Cardiac muscle cell (in vitro differentiated cells and primary cell): ENCODE measurements at places on chromosomes 16 and 17.

DNA sequence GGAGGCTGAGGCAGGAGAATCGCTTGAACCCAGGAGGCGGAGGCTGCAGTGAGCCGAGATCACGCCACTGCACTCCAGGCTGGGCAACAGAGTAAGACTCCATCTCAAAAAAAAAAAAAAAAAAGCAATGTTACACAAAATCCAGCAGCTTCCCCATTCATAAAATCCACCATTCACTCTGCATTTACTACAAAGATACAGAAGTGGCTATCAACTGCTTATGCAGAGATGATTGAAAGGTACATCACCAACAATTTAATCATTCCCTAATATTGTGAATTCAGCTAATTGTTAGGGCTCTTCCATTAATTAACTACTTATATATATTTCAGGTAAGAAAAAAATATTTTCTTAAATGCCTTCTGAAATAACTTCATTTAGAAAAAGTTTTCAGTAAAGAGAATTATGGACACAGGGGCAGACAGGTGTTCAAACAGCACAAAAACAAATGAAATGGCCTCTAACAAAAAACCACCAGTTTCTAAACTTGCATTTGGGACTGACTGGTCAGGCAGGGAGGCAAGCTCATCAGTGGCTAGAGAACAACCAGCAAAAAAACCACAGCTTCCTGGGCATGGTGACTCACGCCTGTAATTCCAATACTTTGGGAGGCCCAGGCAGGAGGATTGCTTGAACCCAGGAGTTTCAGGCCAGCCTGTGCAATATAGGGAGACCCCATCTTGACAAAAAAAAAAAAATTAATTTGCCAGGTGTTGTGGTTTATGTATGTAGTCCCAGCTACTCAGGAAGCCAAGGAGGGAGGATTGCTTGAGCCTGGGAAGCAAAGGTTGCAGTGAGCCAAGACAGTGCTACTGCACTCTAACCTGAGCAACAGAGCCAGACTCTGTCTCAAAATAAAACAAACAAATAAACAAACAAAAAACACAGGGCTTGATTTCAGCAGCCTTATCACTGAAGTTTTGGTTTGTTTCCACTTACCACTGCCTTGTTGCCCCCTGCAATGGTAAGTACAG lies 26.3 kb downstream of the ERN1 start:
- no peak for DNase-seq

DNA sequence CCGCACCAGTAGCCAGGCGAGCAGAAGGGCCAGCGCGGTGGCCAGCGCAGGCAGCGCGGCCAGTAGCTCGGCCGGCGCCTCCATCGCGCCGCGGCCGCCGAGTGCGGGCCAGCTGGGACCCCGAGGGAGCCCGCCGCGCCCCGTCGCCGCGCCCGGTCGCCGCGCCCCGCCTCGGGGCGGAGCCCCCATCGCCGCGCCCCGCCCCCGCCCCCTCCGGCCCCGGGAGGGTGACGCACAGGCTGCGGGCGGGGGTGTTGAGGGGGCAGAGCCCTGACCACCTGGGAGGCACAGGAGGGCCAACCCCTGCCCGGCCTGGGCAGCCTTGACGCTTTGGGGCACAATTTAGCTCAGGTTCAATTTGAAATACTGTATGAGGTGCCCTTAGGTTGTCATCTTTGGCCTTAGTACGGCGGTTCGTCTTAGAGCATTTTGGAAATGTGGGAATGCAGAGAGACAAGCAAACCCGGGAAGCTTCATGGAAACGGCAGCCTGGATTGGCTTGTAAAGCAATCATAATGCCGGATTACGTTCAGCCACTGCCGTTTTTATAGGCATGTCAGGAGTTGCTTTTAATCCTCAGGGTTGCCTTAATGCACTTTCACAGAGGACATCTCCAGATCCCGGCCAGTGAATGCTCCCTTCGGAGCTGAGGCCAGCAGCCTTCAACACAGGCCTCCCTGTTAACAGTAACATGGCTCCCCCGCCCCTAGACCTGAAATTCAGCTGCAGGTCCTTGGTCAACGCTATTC lies at the start of gene MXRA7:
TSS of gene MXRA7 (minus strand) at position 103 of the 749 bp plus-strand sequence. CDS start at position 84, 19 bp downstream.
- peak; percentile 77 for DNase-seq

DNA sequence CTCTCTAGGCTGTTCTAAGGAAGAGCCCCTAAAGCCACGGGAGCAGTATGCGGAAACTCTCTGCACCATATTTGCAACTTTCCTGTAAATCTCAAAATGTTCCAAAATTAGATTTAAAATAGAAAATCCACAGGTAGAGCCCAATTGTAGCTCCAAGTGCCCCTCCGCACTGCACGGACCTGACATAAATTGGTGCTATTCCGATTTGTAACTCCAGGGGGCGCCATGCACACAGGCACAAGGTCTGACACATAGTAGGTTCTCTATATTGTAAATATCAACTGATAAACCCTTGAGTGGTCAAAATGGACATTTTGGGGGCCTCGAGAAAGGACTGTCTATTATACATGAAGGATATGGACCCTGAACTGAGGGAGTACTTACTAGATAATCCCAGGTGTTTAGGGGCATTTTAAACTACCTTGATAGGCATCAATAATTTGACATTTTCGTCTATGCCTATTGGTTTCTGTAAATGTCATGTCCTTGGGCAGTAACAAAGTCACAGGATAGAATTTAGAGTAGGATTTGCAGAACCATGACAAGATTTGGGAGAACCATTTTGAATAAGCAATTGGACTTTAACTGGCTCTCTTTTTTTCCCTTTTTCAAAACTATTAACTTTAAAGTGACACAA lies 36.6 kb upstream of the TMEM132E start:
- DNase-seq = peak; percentile 46

GRCh38 chr16:58814348-58814801 lies 80.3 kb upstream of the GOT2 start:
- peak; percentile 75 for DNase-seq

DNA sequence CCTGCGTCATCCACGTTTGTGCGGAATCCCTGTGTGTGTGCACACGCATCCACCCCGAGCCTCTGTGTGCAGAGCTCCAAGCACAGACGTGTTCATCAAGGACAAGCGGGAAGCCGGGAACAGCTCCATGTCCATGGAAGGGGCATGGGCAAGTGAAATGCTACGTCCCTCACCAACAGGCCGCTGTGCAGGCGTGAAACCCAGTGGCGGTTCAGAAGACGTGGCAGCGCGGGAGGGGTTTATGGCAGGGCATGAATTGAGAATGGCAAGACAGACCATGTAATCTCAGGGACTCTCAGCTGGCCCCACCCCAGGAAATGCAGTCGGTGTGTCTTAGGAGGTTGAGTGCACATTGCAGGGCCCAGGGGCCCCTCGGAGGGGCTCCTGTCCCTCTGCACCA lies 52.7 kb downstream of the TBC1D16 start:
- DNase-seq = no peak

DNA sequence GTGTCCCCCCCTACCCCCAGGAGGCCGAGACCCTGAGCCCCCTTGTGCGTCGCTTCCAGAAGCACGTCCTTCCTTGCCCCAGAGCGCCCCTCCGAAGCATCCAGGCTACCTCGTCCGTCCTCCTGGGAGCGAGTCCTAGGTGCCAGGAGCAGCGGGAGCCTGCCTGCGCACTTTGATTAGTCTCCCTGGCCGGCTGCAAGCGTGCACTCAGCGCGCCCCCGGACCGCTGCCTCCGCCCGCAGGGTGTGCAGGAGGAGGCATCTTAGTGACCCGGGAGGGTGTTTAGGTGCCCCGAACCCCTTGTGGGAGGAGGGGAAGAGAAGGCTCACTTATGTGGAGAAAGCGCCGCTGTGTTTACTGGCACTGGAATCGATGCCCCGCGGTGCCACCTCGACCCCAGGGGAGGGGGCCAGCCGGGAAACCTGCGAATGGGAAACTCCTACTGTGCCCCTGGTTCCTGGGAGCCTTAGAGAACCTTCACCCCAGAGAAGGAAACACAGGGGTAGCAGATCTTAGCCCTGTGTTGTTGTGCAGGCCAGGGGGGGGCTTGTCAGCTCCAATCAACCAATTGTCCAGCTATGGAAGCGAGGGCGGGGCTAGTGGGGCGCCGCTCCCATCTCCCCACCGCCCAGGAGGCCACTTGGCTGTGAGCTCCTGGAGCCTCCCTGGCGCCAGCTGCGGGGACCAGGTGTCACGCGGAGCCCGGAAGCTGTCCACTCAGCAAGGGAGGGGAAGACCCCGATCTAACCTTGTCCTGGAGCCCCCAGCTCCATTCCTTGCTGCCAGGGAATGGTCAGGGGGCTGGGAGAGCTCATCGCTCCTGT lies 922.8 kb upstream of the EEF2KMT start:
- peak; percentile 4 for DNase-seq

DNA sequence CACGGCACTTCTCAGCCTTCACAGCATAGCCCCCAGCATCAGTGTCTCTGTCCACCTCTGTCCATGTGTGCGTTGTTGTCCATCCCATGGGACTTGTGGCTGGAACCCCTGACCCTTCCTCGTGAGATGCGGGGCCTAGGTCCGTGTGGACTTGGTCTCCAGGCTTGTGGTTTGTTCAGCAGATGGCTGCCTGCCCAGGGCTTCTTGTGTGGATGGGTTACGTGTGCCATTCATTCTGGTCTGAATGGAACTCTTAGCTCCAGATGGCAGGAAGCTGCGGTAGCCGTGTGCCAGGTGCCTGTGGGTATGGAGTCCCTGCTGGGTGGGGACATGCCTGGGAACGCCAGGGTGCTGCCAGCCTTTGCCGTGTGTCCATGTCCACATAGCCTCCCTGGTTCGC lies 31.7 kb upstream of the NUDT16L1 start:
- DNase-seq = no peak

- DNase-seq = no peak
These were observed 170.3 kb downstream of the CHD9 start for GRCh38 chr16:53224951-53225533.

DNA sequence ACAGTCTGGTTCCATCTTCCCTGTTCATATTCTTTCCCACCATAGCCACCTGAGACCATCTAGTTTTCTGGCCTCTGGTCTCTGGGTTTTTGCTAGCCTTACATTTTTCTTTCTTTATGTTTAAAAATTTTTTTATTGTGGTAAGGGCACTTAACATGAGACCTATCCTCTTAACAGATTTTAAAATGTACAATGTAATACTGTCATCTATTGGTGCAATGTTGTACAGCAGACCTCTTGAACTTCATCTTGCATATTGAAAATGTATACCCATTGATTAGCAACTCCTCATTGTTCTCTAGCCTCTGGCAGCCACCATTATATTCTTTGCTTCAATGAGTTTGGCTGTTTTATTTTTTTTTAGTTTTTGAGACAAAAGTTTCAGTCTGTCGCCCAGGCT lies 39.2 kb downstream of the ITGAM start:
- DNase-seq = peak; percentile 4

- DNase-seq = no peak
These were observed 76.8 kb downstream of the AIPL1 start for GRCh38 chr17:6358131-6358530.

- DNase-seq = no peak
These were observed 4.7 kb upstream of the CDT1 start for GRCh38 chr16:88798772-88799455.

DNA sequence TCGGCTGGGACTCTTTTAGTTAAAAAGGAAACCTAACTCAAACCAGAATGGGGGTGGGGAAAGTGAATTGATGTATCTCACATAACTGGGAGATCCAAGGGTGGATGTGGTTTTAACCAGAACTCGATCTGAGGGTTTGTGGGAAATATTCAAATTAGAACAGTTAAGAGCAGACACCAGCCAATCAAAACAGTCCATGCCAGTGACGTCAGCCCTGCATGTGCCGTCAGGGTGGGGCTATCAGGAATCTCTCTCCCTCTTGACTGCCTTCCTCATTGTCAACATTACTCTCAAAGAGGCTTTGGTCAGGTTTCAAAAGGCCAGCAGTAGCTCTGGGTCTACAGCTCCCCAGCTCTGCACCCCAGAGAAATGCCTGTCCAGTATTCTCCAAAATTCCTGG lies 94.2 kb upstream of the HSBP1 start:
- no peak for DNase-seq

DNA sequence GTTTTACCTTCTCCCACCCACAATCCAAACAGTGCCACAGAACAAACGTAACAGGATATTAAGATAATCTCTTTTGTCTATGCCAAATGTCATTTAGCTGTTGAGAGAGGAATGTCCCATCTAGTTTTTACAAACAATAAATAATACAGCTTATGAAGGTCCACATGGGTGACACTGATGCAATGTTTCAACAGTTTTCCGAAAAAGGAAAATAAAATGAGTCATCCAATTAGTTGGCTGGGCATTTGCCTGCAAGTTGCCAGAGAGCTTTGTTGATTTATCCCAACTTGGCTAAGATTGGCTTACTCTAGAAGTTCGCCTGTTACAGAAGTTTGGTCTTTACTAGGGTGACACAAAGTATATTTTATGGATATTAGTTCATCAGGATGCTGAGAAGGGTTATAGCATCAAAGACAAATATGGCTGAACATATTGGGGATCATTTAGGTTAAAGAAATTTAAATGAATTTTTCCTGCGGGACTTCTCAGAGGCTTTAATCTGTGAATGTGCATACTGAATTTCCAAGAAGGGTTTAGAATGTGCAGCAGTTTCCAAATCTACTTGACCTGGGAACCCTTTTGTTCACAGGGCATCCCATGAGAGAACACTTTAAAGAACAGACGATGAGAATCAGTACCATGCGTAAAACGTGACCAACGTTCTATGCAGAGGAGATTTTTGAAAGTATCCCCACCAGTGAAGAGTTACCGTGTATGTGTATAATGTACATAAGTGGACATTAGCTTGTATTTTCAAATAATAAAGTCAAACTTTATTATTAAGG lies 73.1 kb downstream of the CDH13 start:
- DNase-seq = peak; percentile 94

- DNase-seq = no peak
These were observed 5.5 kb downstream of the CREBBP start for GRCh38 chr16:3874794-3875692.

DNA sequence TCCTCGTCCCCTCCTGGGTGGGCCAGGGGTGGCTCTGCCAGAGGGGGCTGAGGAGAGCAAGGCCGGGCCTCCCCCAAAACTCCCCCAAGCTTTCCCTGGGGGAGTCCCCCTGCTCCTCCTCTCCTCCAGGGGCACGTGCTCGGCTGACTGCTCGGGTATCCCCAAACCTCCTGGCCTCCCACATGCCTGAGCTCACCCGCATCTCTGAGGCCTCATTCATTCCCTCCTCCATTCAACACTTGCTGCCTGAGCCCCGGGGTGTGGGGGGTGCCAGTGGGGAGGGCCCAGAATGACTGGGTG lies 83.1 kb downstream of the RTN4RL1 start:
- no peak for DNase-seq

- no peak for DNase-seq
These were observed 947 bp downstream of the SLC7A6OS start for GRCh38 chr16:68309799-68310198.

DNA sequence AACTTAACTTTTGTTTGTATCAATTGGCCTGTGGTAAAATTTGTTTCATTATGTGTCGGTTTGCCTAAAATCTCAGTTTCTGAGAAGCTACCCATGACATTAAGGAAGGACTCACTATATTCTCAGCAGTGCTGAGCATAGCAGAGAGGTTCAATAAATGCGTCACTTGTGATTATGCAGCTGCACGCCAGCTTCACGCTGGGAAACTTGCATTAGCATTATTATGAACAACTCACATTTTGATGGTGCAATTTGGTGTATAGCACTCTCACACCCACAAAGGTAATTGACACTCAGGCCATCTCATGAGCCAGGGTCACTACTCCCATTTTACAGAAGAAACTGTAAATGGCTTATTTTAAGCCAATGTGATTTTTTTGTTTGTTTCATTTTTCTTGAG lies 80.6 kb upstream of the SALL1 start:
- no peak for DNase-seq
